ENCODE measurements at places on chromosomes 6 and 20. TPM values are rescaled to one million over a fixed set of nuclear protein-coding genes. Genes with fewer than 3 reads are reported as not detected.

The SLC22A1 gene
- total RNA-seq: 0.19 TPM

- H3K4me3 ChIP-seq: no peak overlapping the region
- peaks cover 9% of the 10 kb centered on the region for H3K36me3 ChIP-seq
- no peak for DNase-seq
- H3K4me1 ChIP-seq: peaks cover 13% of the 10 kb centered on the region
These were observed 464.1 kb downstream of the UTRN start for GRCh38 chr6:144749263-144749662.

DNA sequence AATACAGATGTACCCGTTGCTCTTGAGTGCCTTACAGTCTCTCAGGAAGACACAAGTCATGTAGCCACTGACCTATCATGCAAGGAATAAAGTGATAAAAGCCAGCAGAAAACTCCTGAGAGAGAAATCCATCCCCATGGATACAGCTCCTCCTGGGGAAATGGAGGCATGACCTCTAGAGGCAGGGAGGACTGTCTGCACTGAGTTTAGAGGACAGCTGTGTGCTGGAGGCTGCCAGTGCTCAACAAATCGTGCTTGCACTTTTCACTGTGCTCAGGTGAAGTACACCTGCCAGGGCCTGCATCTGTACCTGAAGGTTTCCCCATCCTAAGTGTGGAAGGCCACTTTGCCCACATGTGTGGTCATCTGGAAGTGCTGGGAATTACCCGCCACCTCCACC, 12.1 kb downstream of the CD93 start:
- H3K27me3 ChIP-seq: peaks cover 13% of the 10 kb centered on the region
- no peaks in the 10 kb centered on the region for H3K4me1 ChIP-seq
- no peak overlapping the region for H3K4me3 ChIP-seq
- DNase-seq: no peak
- no peaks in the 10 kb centered on the region for H3K36me3 ChIP-seq
- no peak overlapping the region for H3K27ac ChIP-seq

- no peak overlapping the region for H3K27ac ChIP-seq
- no peaks in the 10 kb centered on the region for H3K36me3 ChIP-seq
- no peaks in the 10 kb centered on the region for H3K4me1 ChIP-seq
These were observed 9.7 kb upstream of the ECI2 start for GRCh38 chr6:4145083-4145482.

All from HFFc6 (cell line).